ENCODE measurements at places on chromosomes 4 and X.
A peak's percentile ranks its signal among the peaks of the same experiment; 100 is the strongest.

DNA sequence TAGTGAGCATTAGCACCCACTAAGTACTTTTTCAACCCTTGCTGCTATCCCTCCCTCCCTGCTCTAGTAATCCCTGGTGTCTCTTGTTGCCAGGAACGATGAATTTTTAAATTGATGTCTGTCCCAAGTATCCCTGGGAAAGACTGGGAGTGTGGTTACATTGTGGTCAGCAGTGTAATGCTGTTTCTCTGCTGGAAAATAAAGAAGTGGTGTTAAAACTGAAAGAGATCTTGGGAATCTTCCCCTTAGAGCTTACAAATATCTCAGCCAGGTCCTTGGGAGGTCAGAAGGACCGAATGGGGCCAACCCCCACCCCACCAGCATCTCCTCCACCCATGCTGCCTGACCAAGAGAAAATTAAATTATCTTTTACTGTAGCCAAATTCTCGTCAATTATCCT lies 174.5 kb upstream of the MXRA5 start:
- no peak for DNase-seq

DNA sequence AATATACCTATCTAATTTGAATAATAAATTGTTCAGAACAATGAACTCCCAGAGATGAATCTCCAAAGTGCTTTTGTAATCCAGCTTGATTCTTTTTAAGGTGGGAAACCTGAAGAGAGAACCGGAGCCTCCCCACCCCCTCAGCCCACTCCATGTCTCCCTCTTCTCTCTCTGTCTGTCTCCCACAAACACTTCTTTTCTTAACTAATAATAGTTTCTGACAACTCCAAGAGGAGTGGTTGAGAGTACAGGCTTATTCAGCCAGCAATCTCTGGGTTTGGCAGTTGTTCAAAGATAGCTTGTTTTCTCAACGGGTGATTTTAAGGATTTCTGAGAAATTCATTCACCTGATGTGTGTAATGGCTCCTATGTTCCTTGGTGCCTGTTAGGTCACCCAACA lies 23.4 kb downstream of the PPP4R3C start:
- no peak for DNase-seq

GRCh38 chr4:76784237-76784636 lies 113.7 kb downstream of the SOWAHB start:
- DNase-seq, result peak; percentile 39

- no peak for DNase-seq
These were observed 53.2 kb downstream of the MGST2 start for GRCh38 chr4:139718833-139719232.

GRCh38 chr4:138859254-138859653 lies 156.3 kb upstream of the NOCT start:
- DNase-seq, result no peak

DNA sequence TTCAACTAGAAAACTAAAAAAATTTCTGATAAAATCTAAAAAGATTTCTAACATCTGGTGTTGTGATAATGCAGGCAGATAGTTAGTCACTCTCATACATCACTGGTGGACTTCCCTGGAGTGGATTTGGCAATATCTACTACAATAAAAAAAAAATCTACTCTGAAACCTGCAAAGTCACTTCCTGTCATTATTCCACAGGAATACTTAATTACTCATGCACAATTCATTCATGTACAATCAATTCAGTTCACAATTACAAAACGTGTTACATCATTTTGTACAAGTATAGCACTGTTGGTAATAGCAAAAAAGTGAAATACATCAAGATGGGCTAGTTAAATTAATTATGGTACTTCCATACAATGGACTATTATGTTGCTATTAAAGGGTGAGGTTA lies 16.5 kb upstream of the RHOH start:
- no peak for DNase-seq

- no peak for DNase-seq
These were observed 10.2 kb downstream of the PDGFC start for GRCh38 chr4:156961196-156962057.

- no peak for DNase-seq
These were observed 68.5 kb downstream of the SH3RF1 start for GRCh38 chr4:169202145-169202699.

- DNase-seq, result no peak
These were observed 139.6 kb downstream of the AMMECR1 start for GRCh38 chrX:110178179-110178865.

GRCh38 chr4:148998719-148999118 lies 556.5 kb upstream of the NR3C2 start:
- no peak for DNase-seq

- no peak for DNase-seq
These were observed 33.5 kb upstream of the SCRG1 start for GRCh38 chr4:173432430-173432829.

GRCh38 chrX:3963980-3964379 lies 250.5 kb upstream of the PRKX start:
- DNase-seq, result no peak

DNA sequence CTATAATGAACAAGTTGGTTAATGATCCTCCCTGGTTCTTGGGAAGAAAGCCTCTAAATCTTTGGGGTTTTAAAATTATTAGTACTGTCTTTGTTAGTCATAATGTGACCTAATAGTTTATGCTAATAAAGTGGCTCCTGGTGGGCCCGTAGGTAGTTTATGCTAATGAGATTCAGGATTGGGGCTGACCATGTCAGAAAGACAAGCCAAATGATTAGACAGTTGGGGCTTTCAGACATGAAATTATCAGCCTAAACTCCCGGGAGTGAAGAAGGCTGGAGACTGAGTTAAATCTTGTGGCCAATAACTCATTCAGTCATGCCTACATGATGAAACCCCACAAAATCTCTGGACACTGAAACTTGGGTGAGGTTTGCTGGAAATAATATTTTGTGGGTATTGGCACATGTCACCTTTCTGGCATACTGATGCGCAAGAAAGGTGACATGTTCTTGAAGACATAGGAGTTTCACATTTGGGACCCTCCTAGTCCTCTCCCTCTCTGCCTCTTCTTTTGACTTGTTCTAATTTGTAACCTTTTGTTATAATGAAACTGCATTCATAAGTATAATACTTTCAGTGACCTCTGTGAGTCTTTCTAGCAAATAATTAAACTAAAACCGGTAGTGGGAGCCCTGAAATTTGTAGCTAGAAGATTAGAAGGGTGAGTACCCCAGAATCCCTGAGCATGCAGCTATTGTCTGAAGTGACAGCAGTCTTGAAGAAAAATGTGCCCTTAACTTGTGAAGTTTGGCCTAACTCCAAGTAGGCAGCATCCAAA lies 196.8 kb upstream of the FSTL5 start:
- no peak for DNase-seq

GRCh38 chr4:67087897-67088296 lies 457.4 kb downstream of the CENPC start:
- no peak for DNase-seq

GRCh38 chr4:128516301-128516969 lies 228.8 kb upstream of the PGRMC2 start:
- DNase-seq, result no peak

DNA sequence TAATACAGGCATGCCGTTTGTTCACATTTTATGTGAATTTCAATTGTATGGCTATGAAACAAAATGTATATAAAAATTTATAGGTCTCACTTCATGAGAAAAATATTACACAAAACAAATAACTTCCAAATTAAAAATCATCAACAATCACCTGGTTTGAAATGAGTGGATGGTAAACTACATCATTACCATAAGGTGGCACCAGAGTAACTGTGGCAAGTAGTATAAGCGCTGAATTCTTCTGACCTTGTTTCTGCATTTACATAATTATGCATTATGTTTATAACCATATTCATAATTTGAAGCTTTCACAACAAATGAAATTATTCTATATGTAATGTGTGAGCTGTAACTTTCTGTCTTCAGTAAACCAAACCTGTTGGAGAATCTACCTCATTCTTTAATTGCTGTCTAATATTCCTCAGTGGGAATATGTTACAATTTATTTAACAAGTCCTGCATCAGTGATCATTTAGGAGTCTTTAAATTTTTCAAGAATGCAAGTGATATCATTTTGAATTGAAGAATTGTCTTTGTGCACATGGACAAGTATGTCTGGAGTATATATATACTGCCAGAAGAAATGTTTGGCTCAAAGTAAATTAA lies 55.2 kb downstream of the MMRN1 start:
- DNase-seq, result no peak

GRCh38 chr4:148275266-148275665 lies 166.9 kb downstream of the NR3C2 start:
- no peak for DNase-seq

GRCh38 chrX:131841496-131842437 lies 181.3 kb upstream of the STK26 start:
- peak; percentile 22 for DNase-seq
